ENCODE measurements at places on chromosomes 4 and X.

- DNase-seq: no peak
Measured at GRCh38 chr4:77235289-77235854, 78.4 kb downstream of the CCNG2 start.

- DNase-seq: no peak
Measured at GRCh38 chrX:17590892-17591740, 146.2 kb upstream of the SCML1 start.

- no peak for DNase-seq
Measured at GRCh38 chrX:19628011-19628575, 112.8 kb upstream of the MAP3K15 start.

- DNase-seq: no peak
Measured at GRCh38 chrX:84144281-84144680, 43.7 kb downstream of the RPS6KA6 start.

- peak; percentile 89 for DNase-seq
Measured at GRCh38 chrX:275967-276580, 5.1 kb upstream of the PLCXD1 start.

DNA sequence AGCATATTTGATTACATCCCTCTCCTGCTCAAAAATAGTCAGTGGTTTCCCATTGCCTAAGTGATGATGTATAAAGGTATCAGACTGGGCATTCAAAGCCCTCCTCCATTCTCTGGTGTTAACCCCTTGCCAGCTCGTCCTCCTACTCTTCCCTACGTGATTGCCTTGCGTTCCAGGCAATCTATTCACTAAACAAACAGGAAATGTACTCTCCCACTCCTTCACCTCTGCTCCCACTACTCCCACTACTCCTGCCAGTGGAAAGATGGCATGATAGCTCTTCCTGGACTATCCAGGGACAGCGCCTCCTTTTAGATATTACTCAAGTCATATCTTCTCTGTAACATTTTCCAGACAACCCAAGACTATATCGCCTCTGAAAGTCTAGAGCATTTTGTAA is 5.8 kb downstream of the DGAT2L6 start:
- no peak for DNase-seq

DNA sequence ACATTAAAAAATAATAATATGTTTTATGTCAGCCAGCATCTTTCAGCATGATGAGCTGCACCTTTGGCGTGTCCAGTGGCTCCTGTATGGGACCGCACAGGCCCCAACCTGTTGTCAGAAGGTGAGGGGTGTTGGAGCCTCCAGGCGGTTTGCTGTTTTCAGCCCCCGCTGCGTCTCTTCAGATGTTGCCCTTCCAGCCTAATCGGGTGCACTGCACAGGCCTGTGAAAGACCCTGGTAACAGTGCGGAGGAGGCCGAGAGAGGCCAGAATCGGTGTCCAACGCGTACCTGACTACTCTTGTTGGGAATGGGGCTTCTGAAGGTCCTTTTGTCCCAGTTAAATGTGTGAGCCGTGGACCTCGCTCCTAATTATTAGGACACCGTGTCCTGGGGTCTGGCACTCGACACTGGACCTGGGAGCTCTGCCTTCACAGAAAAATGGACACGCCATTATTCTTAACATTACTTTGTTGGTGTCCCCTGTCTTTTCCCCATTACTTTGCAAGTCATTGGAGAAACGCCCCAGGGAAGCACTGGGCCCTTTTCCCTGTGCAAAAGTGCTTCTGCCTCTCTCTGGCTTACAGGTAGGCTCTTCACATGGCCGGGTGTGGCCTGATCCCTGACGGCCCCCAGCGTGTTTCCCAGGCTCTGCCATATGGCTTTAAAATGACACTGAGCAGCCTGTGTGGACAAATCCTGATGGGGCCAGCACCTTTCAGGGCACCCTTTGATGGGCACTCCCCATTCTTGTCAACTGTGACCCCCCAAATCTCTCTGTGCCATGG is 51.2 kb downstream of the TBC1D14 start:
- DNase-seq: no peak

GRCh38 chr4:76459291-76459723 is 24.3 kb downstream of the SHROOM3 start:
- no peak for DNase-seq

GRCh38 chr4:94819371-94820168 is 61.8 kb downstream of the BMPR1B start:
- DNase-seq: no peak

GRCh38 chrX:63506320-63506719 is 155.2 kb upstream of the SPIN4 start:
- DNase-seq: no peak

GRCh38 chrX:17361620-17362019 is 13.4 kb upstream of the NHS start:
- DNase-seq: no peak

- DNase-seq: no peak
Measured at GRCh38 chr4:183214912-183215488, 105.1 kb downstream of the CLDN22 start.

DNA sequence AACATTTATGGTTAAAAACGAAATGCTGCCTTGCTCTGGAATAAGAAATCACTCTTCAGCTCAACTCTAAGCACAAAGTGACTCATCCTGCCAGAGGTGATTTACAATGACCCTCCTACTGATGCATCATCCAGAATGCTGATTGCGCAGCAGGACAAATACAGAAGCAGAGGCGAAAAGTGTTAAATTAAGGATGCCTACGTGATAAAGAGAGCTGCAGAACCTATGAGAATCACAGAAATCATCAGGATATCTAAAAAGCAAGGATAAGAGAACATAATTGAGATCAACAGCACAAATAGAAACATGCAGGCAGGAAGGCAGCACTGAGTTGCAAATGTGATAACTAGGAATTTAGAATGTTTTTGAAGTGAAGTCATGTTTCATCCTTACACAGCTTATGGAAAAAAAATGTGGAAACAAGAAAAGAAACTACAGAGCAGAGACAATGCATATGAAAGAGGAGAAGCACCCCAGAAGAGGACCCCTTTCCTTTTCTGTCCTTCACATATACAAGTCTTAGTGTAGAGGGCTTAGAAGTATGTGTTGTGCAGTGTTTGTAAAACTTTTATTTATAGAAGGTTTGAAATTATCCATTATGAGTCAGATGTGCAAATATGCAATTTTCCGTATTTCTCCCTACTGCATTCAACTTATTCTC is 188.4 kb downstream of the SLC7A11 start:
- DNase-seq: no peak
